ENCODE measurements at places on chromosomes 11 and 22.
A peak's percentile ranks its signal among the peaks of the same experiment; 100 is the strongest.

GRCh38 chr11:72443016-72443415 is 8.7 kb upstream of the CLPB start:
- no peak for DNase-seq

- DNase-seq: peak; percentile 81
Measured at GRCh38 chr11:102047305-102047924, at the start of gene CFAP300. TSS of gene CFAP300 (plus strand) at chr11:102047437. CDS start at chr11:102047471, 34 bp downstream.

- DNase-seq: peak; percentile 22
Measured at GRCh38 chr22:45612451-45612901, 59.2 kb upstream of the ATXN10 start.

GRCh38 chr11:48011798-48012391 is 31.5 kb downstream of the PTPRJ start:
- DNase-seq: peak; percentile 64

GRCh38 chr22:32469799-32470212 is 4.8 kb upstream of the FBXO7 start:
- peak; percentile 6 for DNase-seq

DNA sequence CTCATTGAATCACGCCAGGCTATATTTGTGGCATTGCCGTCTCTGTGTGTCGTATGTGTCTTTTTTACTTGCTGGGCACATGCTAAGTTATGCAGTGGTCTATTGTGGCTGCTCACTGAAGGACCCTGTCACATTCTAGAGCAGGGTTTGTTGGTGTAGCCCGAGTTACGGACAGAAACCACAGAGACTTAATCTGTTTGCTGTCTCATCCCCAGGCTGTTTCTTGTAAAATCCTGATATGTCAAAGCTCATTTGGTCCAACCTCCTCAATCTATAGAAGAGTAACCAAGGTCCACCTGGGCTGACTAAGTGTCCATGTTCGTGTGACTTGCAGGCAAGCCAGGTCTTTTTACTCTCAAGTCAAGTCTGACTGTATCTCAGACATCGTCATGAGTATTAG is 5.0 kb downstream of the DPF2 start:
- no peak for DNase-seq

DNA sequence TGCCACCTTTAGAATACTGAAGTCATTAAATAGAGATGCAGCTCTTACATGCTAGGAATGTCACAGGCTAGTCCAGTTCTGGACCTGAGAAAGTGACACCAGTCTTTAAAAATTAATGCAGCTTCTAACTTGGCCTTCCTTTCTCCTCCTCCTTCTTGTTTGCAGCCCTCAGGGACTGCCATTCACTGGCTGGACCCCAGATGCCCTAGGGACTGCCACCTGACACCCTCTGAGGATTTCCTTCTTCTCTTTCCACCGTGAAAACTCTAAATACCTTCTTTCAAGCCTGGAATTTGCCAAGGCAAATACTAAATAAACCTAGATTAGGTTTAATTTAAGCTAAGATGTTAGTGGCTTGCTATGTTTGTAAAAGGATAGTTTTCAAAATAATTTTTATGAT is 78.4 kb downstream of the MUC15 start:
- no peak for DNase-seq

DNA sequence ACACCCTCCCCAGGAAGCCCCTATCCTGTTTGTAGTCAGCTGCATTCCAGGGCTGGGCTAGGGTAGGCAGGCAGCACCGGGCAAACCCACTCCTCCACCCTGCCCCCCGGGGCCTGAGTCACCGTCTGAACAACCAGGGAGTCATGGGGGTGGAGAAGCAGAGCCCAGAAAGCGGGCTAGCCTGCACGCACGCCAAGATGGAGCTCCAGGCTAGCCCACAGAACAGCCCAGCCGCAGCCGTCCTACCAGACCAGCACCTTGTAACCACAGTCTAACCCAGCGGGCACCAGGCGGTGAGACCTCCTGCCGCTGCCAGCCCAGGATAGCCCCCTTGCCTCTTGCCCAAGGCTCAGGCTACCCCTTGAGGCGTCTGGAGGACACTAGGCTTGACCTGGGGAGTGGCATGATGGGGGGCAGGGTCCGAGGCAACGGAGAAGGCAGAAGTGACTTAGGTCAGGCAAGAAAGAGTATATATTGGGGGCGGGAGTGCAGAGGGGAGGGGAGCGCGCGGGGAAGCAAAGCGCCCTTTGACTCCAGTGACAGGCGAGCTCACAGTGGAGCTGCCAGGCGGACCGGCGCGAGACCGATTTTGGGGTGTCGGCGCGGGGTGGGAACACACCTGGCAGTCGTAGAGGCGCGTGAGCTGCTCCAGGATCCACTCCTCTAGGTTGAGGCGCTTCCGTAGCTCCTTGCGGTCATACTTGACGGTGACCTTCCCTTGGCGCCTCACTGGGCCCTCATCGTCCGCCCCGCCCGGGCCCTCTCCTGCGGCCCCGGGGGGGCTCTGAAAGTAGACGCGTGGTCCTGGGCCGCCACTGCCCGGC is 734 bp downstream of the PPP1R14B start:
- peak; percentile 90 for DNase-seq

GRCh38 chr11:47391711-47392432 is 13.5 kb upstream of the SPI1 start:
- no peak for DNase-seq

DNA sequence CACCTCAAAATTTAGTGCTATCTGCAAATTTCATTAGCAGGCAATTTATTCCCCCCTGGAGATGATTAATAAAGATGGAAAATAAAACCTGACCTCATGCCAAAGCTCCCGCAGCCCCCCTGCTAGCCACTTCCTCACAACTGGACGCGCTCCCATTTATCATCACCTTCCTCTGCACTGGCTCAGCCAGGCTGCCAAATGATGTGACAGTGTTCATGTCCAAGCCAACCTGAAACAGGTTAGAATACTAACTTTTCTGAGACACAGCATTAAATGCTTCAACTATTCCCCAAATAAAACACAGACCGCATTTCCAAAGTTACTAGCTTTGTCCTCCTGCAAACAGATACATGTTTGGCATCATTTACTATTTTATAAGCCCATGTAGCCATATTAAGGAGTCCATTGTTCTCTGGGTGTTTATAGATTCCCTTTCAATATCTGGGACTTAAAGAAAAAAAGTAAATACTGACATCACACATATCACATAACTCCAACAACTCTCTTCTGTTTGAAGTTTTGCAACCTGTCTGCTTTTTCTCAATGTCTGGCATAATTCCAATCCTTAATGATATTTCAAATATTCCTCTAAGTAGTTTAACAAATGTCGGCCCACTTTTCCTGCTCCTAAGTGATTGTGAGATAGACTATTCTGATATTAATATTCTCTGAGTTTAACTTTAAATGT is 829.7 kb upstream of the FAT3 start:
- no peak for DNase-seq

DNA sequence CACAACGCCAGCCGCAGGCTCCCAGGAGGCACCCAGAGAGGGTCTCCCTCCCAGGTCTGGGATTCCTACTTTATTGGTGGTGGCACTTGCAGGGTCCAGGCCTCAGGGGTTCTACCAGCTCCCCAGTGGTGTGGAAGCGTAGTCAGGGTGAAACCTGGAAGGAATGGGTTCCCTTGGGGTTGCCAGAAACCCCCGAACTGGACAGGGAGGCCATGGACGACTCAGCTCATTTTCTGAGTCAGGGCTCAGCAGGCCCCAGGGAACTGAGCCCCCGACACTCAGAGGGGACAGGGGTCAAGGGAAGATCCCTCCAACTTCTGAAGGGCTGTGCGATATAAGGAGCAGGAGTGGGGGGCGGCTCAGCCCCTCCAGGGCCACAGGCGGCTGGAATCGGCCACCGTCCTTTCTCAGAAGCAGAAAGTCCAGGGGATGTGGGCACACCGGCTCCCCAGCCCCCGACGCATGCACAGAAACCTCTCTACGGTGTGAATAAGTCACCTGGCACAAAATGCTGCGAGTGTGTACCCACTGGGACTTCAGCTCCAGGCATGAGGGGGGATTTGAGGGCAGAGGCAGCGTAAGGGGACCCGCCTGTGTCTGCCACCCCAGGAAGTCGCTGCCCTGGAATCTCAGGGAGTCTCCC is 25.1 kb downstream of the MRGPRG start:
- no peak for DNase-seq

DNA sequence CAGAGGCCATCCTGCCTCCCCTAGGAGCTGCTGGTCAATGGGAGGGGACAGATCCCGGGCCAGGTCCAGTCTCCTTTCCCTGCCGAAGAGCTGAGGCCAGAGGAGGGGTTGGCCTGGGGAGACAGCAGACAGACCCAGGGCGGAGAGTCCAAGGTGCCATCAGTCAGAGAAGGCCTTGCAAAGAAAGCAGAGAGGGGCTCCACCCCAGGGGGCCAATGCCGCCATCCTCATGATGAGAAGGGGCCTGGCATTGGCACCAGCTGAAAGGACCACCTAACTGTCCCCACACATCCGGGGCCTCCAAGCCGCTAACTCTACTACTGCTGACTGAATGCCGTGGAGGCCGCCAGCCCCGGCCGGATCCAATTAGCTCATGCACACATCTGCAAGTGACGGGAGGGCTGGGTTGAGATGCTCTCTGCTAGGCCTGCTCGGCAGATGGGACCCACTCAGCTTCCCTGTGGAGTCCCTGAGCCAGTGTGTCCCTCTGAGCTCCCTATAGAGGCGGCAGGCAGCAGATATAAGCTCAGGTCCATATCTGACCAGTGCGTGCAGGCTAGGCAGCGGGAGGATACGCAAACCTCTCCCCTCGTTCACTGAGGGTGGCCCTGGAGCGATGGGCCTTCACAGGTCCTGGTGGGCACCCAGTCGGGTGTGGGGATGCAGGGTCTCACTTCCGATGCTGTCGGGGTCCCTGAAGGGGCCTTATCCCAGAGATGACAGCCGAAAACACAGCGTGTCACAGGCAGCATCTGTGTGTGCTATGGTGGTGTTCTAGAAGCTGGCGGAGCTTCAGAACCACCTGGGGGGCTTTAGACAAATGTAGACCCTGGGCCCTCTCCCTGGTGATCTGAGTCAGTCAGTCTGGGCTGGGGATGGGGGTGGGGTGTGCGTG is 183.9 kb downstream of the CTTN start:
- DNase-seq: no peak

- no peak for DNase-seq
Measured at GRCh38 chr11:64445651-64446050, 86.7 kb downstream of the RPS6KA4 start.

DNA sequence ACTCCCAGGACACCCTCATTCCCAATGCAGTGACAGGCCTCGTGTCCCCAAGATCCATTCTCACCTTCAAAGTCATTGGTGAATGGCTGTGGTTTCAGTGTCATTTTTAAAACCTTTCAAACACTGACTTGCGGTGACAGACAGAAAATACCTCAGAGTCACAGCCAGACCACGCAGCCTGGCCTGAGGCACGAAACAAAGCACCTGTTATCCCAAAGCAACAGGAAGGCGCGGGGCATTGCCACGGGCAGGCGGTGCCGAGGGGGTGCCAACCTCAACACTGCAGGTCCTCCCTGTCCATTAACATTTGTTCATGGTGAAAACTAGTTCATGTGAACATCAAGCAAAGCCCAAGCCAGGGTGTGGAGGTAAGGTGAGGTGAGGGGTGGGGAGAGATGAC is 38.2 kb downstream of the RPUSD4 start:
- no peak for DNase-seq

DNA sequence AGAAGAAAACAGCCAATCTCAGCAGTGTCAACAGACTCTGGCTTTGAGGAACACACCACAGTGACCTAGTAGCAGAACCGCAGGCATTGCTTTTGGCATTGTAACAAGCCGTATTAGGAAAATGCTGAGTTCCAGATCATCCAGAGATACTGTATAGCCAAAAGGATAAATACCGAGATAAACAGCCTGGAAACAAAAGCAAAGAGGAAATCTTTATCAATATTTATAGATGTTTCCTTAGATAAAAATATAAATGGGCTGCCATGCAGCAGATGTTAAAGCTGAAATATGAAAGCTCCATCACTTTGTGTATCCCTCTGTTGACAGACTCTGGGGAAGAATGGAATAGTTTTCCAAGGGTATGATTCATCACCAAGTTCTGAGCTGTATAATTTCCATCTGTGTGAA is 98.9 kb upstream of the TP53AIP1 start:
- no peak for DNase-seq

DNA sequence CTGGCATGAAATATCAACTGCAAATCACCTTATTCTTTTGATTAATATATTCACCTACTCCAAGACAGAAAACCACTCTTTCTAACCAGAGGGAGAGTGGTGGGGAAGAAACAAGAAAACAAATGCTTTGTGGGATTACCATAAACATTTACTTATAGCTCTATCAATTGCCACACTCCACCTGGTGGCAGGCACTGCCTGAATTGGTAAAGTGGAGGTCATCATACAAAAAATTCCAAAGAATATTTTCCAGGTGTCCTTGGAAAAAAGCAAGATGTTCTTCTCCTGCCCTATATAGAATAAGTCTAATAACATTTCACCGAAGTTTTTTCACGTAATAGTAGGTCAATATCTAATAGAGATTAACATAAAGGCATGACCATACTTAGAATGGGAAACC is 45.3 kb downstream of the PHF21A start:
- no peak for DNase-seq

DNA sequence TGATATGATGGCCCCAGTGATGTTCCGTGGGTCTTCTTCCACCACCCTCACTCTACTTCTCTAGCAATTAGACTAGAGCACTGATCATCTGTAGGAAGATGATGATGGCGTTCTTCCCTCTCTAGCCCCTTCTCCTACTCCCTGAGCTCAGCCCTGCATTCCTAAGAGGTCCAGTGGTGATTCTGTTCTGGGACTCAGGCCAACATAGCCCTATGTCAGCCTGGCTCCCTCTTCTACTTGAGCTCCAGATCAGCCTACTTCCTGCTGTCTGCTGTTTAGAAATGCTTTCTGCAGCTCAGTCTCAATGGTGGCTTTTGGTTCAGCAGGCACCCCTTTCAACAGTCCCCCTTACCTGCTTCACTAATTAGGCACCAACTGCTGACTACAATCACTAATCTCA is 86.1 kb upstream of the ZBED5 start:
- no peak for DNase-seq

- no peak for DNase-seq
Measured at GRCh38 chr11:117878314-117878938, 2.0 kb upstream of the FXYD6 start.
